ENCODE measurements at places on chromosomes 1 and 21.

- DNase-seq, result no peak
Measured at GRCh38 chr21:40080385-40080784, 213.1 kb downstream of the PCP4 start.

DNA sequence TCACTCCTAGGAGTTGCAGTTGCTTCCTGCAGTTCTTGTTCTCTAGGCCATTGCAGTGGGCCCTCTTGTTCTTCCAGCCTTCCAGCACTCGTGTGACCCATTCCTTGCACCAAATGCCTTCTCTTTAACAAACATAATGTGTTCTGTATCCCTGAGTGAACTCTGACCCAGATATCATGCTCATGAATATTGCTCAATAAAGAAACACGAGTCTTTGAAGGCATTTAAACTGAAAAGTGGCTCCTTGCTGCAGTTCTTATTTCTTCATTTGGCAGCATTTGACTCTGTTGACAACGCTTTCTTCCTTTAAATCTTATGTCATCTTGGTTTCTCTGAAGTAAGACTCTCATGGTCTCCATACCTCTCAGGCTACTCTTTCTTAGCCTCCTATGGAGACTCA is 100.7 kb upstream of the PDE4B start:
- no peak for DNase-seq

GRCh38 chr1:170660871-170661645 is 2.9 kb upstream of the PRRX1 start:
- no peak for DNase-seq

DNA sequence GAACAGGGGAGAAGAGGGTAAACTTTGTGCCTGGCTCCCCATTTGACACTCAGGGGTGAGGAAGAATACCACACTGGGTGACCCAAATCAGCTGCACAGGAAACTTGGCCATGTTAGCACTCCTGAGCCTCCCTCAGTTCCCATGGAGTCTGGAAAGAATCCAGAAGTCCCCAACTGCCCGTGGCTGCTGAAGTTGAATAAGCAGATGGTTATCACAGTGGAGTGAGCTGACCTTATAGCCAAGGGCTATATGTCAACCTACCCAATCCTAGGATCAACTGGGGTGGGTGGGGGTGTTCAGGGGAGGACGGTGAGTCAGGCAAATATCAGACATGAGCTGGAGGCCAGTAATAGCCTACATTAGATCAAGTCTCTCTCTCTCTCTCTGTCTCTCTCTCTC is 20.4 kb downstream of the KCNH1 start:
- no peak for DNase-seq

DNA sequence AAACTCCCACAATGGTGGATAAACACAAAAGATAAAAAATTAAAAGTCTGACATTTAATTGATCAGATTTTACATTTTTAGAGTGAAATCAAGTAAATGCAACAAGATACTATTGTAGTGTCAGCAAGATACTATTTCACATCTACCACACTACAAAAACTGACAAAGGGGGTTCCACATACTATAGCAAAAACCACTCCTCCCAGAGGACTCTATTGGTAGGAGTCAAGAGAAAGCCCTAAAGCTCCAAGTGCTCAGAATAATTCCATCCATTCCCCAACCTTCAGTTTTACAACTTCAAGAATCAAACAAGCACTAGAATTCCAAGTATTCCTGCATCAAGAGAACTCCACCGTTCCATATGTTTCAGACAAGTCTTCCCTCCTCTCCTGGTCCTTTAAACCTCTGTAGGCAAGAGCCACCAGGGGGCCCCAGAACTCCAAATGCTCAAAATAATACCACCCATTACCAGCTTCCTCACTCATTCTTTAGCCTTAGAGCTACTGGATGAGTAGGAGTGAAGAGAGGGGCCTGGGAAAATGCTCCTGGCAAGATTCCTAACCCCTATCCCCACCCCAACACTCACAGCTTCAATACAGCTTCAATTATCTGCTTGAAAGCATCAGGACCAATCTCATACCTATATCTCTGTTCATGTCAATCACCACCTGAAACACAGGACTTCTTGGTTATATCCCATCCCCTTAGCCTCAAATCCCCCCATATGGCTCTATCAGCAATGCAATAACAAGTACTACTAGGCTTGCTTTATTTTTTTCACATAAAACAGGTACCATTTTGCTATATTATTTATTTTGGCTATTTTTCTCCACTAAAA is 9.9 kb downstream of the TOR1AIP2 start:
- peak; percentile 11 for DNase-seq

- no peak for DNase-seq
Measured at GRCh38 chr1:2082064-2082463, 31.9 kb downstream of the PRKCZ start.
